ENCODE measurements at places on chromosomes 16 and 17.

DNA sequence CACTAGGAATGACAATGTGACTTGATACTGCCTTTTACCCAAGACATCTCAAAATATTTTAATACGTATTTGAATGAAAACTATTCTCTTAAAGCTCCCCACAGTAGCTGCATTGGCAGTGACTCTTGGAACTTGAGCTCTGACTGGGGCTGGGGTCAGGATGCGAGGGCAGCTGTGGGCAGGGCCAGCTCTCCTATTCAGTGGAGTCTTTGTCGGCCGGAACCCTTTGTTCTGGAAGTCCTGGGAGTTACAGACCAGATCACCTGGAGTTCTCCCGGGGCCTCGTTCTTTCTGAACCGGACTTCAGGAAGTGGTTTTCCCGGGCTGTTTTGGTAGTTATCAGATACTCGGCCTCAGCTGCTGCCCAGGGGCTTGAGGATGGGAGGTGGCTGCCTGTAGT, 84.9 kb downstream of the NPIPB11 start:
- DNase-seq, result no peak

DNA sequence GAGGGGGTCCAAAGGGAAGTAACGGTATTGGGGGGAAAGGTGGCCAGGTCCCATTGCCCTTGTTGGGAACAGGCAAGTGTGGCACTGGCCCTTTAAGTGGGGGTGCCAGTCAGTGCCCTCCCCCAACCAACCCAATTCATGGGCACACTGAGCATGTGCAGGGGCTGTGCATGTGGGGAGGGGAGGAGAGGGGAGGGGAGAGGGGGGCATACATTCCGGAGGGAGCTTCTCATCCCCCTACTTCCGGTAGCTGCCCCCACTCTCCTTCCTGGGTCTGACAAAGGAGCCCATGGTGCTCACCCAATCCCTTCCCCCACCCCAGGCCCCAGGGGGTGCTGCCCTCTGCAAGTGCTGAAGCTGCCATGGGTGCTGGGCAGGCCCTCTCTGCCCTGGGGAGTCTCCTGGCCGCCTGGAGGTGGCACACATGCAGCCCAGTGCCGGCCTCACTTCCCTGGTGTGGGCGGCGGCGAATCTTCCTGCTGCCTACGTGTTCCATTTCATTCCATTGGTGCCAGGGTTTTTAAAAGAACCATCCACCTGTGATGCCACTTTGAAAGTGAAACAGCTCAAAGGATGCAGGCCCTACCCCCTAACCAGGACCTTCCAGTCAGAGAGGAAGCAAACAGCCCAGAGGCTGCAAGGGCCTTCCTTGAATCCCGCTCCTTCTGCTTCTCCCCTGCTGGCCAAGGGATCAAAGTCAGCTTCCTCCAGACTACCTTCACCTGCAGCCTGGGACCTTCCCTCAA, 11.0 kb downstream of the HEXIM2 start:
- DNase-seq, result peak; percentile 89

DNA sequence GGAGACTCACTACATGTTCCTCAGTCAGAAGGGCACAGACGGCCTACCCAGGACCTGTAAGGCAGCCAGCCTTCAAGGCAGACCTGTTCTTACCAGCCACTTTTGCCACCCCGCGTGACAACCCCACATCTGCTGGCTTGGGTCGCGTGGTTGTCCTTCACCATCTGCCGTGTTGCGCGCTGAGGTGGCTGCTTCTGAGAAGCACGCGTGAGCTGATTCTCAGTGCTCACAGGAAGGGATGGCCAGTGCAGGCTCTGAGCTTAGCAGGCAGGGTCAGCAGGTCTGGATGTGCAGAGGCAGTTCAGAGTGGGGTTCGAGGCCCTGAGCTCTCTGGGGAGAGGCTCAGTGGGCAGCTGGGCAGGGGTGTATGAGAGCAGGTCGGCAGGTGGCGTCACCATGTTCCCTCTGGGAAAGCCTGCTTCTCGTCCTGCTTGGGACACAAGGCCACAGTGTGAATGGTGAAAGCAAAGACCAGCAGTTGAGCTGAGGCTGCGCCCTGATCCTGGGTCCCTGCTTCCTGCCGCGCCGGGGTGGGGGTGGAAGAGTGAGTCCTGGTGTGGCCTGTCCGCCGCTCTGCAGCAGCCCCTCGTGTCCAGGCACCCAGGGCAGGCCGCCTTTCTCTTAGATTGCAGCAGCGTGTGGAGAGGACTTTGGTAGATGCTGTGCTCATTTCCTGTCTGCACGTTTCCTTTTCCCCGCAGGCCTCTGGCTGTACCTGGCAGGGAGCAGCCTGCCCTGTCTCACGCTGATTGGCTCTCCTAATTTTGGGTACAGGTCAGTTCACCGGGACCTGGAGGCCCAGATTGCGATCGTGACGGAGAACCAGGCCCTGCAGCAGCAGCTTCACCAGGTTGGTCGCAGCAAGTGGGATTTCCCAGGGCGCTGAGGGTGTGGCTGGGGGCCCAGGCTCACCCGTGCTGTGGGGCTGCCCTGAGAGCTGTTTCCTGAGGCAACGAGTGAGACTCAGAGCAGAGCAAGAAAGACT, 36.0 kb downstream of the PGS1 start:
- DNase-seq, result no peak

- DNase-seq, result no peak
These were observed 10.9 kb downstream of the ACLY start for GRCh38 chr17:41907633-41908539.

DNA sequence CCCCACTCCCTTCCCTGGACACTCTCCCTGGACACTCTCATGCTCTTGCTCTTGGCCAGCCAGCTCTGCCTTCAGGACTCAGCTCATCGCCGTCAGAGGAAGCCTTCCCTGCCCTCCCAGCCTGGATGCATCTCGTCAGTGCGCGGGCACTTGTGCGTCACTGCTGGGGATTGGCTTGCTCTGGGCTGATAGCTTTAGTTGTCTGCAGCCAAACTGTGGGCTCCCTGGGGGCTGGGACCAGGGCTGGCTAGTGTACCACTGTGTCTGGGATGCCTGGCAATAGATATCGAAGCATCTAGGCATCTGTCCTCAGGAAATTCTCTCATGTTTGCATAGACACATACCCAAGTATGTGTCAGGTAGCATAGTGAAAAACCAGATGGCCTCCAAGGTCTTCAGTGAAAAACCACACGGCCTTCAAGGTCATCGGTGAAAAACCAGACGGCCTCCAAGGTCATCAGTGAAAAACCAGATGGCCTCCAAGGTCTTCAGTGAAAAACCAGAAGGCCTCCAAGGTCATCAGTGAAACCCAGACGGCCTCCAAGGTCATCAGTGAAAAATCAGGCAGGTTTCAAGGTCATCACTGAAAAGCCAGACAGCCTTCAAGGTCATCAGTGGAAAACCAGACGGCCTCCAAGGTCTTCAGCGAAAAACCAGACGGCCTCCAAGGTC, 72.0 kb downstream of the CMIP start:
- no peak for DNase-seq

GRCh38 chr17:78528541-78528940, 48.7 kb downstream of the DNAH17 start:
- DNase-seq, result no peak

DNA sequence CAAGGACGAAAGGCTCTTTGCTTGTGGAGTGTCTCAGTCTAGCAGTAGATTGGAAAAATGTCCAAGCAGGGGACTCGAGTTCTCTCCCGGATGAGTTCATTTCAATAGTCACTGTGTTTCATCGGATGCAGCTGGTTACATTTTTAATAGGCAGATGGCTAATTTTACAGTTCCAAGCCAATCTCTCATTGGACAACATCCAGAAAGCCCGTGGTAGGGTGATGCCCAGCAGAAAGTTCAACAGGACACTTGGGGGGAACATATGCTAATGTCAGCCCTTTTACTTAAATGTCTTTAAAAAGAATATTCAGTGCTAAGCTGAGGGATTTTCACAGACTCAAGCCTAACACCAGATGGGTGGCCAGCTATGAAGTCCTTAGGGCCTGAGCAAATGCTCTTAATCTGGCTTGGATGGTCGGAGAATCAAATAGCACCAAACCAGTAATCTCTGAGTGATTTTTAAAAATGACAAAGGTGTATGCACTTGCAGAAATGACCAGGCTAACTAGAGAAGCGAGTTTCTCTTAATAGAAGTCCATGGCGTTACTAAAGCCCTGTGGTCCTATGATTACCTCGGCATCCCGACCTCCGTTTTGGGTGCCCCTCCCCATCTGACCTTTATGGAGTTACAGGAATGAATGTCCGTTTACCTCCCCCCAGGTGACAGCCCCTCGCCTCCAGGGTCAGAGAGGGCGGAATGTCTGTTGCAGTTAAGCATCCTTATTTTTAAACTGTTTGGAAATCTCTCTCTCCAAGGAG, 289.2 kb upstream of the SALL1 start:
- no peak for DNase-seq

- no peak for DNase-seq
These were observed 55.2 kb upstream of the IRX5 start for GRCh38 chr16:54875443-54875842.

DNA sequence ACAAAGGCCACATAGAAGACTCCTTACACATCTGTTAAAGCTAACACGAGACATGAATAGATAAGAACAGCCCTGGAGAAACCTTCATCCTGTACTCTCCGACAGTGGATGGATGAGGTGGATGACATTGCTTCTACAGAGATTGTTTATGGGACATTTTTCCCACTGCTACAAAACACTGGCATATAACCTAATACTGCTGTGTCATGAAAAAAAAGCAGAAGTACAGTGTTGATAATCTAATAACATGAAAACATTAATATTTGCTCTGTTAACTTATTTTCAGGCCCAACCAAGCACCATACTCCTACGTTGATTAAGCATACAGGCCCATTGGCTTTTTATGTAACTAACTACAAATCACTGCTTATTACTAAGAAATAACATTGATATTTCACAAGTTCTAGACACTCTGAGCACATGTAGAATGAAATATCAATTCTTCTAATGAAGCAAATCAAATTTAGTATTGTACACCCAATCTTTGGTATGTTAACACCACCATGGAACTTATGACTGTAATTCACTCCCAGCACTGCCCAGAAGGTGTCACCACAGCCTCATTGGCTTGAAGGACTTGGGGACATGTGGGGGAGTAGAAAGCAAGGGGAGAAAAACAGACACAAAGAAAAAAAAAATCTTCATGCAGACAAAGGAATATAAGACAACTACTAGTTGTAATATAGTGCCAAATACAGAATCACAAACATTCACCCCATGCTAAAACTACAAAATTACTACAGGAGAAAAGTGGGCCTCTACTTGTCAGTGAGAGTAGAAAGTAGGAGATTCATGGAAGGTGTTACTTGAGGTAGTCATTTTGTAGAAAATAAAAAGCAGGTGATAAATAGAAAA, 330.0 kb upstream of the PMFBP1 start:
- DNase-seq, result peak; percentile 66

GRCh38 chr17:74516561-74517328, 14.5 kb downstream of the CD300LB start:
- DNase-seq, result no peak

GRCh38 chr17:41413353-41413957, 10.9 kb downstream of the KRT37 start:
- DNase-seq, result no peak

DNA sequence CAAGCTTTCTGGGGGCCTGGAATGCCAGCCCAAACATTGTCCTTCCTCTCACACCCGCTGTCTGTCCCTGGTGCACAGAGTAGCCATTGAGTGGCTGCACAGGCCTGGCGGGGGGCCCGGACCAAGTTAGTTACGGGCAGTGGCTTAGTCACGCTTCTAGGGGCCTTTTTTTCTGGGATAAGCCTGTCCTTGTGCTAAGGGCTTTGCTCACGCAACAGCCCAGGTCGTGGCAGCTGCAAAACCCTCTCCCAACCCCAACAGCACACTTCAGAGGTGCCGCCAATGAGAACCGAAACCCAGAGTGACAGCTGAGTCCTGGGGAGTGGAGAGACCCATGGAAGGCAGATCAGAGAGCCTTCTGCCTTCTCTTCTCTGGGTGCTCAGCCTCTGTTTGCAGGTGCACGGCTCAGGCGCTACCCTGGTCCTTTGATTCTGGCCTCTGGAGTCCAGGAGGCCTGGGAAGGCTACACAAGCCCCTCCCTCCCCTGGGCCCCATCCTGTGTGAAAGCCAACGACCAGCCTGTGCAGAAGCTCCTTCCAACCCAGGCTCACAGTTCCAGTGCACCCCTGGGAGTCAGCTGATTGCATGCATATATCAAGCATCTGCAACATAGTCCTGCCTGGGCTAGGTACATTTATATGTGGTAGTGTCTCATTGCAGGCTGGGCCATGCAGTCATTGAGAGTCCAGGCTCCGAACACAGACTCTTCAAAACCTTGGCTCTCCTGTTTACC, 9.1 kb downstream of the WSCD1 start:
- DNase-seq, result no peak

GRCh38 chr17:57407287-57408070, 151.2 kb downstream of the MSI2 start:
- DNase-seq, result no peak

- DNase-seq, result no peak
These were observed 25.8 kb upstream of the KSR1 start for GRCh38 chr17:27430383-27430840.

DNA sequence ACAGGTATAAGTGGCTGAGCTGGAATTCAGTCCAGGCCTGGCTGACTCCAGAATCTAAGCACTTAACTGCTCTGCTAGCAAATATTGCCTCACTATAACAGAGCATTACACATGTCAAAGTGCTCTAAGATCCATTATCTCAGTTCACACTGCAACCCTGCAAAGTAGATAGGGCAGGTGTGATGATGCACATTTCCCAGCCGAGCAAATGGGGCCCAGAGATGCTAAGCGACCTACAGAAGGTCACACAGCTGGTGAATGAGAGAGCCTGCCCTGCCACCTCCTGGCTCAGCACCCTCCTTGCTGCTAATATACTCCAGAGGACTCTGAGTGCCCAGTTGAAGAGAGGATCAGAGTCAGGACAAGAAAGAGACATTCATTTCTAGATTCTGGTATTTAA, 73.6 kb upstream of the CCL1 start:
- DNase-seq, result no peak

DNA sequence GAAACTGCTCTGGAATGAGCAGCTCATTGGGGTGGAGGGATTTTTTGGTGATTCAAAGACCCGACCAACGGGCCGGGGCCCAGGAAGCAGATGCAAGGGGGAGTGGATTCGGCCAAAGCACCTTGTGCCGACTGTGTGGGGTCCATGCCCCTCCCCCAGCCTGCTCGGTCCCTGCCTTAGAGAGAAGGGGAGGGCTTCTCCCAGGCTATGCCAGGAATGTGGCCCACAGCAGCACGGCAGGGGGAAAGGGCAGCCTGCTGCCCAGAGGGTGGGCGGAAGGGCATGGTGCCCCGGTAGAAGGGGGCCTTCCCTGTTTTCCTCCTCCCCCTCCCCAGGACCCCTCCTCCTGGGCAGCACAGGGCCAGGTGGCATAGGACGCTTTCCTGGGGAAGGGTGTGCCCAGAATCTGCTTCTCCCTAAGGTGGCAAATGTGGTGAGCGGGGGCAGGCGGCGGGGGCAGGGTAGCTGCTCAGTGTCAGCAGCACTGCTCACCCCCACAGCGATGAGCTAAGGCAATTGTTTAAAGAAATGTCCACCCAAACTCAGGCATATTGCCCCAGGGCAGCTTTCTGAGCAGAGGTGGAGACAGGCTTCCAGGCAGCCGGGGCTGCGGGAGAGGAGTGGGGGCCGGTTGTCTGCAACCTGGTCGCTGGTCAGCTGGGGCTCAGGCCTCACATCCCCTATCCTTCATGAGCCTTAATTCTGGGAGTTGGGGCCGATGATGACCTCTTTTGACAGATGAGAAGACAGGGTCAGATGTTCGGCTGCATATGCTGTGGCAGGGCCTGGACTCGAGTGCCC, 33.9 kb upstream of the MLKL start:
- DNase-seq, result no peak

All from fibroblast of gingiva (primary cell).